ENCODE measurements at places on chromosomes 7 and 10.

- DNase-seq = no peak
Measured at GRCh38 chr10:64416011-64416410, 894.8 kb downstream of the REEP3 start.

GRCh38 chr7:57343901-57344622 lies 105.9 kb upstream of the ZNF716 start:
- DNase-seq = no peak

DNA sequence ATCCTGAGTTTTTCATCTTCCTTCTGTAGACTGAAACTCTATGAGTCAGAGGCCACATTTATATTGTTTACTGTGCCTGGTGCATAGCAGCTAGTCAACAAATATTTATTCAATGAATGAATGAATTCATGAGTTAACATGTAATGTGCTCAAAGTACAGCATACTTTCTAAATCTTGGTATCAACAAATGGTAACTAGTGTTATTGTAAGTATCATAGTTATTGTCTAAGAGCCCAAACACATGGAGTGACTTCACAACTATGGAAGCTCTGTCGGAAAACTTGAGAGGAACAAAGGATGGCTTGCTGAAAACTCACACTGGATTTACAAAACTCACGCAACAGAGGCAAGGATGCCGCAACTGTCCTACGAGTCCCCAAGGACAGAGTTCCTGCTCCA lies 35.9 kb downstream of the DENND2A start:
- DNase-seq = no peak

DNA sequence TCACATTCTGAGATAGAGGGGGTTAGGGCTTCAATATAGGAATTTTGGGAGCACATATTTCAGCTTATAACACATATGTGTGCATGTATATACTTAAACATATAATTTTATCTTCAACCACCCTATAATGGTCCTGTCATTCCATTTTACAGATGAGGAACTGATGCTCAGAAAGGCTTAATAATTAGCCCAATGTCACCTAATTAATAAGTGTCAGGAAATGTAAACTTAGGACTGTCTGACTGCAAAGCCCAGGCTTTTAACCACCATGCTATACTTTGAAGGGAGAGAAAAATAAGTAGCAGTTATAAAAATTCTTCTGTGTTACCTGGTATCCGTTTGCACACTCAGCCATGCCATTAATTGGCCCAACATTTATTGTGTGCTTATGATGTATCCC lies 172.6 kb downstream of the SKIDA1 start:
- DNase-seq = no peak

DNA sequence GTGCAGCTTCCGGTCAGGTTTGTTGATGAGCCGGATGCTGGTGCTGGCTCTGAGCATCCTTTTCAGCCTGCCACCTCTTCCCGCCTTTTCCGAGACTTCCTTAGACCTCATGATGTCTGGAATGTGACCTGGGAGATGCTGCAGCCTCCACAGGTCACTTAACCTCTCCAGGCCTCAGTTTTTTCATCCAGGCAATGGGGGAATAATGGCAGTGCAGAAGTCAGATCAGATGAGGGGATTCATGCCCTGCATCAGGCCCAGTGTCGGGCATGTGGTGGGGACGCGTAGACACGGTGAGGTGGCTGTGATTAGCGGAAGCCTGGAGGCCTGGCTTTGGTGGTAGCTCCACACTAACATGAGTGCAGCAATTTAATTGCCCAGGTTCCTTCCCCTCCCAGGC lies 24.6 kb downstream of the PFKFB3 start:
- no peak for DNase-seq

DNA sequence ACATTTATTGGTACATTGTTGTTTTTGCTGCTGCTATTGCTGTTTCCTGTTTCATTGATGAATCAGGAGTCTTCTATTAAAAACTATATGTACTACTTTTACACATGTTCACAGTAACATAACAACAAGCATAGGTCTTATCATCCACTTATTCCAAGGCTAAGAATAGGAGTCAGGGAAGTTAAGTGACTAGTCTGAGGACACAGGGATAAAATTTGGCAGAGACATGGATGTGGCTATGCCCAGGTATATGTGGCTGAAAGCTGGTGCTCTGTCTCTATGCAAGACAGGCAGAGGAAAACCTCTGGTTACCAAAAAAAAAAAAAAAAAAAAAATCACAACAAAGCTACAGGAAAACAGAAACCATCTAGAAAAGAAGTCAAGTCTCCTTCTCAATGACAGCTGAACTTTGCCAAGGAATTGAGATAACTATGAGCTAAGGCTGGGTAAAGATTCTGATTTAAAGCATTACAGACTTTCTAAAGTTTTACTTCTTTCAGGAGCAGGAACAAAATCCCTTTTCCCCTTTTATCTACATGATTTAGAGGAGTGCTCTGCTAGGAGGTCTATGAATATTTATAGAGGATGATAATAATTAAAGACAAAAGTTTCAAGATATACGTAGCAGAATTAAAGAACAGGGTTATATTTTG lies 70.0 kb downstream of the GPR141 start:
- no peak for DNase-seq

GRCh38 chr7:150788474-150789269 lies 11.5 kb downstream of the TMEM176B start:
- no peak for DNase-seq
